ENCODE measurements at places on chromosomes 3 and 15.

GRCh38 chr3:152260529-152260928 lies 8.2 kb upstream of the MBNL1 start:
- DNase-seq, result no peak

DNA sequence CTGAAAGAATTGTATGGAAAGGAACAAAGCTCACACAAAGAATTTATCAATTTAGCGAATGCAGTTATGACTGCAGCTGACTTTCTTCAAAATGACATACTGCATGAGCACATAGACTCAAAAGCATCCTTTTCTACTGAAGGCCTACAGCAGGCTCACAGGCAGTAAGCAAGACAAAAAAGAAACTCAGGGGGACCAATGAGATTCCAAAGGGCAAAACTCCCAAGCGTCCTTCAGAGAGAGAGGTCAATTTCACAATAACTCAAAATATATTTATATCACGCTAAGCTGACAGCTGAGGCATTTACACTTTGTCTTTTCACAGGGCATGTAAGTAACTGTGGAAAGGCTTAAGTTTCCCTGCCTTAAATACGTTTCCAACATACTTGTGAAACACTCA lies 427.9 kb upstream of the RASGRP1 start:
- no peak for DNase-seq

DNA sequence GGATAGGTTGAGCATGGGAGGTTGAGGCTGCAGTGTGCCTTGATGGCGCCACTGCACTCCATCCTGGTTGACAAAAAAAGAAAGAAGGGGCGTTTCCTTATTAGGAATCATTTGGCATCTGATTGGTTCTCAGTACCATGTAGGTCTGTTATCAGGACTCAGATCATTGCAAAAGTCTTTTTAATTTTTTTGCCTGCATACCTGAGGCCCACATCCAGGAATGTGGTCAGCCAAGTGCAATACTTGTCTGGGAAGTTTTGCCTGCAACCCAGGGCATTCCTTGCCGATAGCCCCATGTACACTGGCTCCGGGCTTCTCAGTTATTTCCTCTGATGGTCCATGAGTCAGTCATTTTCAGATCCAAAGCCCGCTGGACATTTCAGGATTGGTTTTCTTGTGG lies 50.1 kb upstream of the CRTC3 start:
- no peak for DNase-seq

- no peak for DNase-seq
These were observed 62.1 kb upstream of the NR2C2 start for GRCh38 chr3:14885307-14885706.

GRCh38 chr3:157131861-157132260 lies 28.1 kb downstream of the CCNL1 start:
- DNase-seq, result no peak

DNA sequence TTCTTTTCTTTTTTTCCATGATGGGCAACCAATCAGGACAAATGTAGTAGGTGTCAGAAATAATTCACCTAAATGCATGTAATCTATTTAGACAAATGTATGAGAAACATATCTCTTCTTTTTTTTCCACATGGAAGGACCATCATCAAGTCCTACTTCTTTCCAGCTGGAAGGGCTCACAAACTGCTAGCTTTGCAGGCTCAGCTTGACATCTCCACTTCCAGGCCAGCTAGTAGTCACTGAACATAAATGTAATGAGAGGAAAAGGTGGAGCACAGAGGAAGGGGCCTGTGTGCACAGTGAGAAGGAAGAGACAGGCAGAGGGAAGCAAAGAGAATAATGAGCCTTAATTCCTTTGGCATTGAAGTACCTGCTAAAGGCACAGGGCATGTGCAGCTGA lies 504.9 kb downstream of the MCTP2 start:
- no peak for DNase-seq

DNA sequence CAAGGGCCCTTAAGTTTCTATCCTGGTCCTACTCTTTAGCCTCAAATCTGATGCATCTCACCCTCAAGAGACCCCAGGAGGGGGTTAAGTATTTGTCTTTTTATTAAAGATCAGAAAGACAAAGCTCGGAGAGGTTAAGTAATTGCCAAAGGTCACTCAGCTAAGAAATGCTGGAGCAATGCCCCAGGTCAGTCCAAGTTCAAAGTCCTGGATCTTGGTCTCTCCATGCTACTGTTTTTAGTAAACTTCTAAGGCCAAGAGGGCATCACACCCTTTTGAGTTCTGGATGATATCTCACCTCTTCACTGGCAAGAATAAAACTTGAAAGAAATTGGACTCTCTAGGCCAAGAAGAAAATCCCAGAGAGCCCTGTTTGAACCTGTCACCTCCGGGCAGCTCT lies 488.6 kb downstream of the MAGI1 start:
- no peak for DNase-seq

GRCh38 chr3:57110798-57111197 lies 50.3 kb downstream of the SPATA12 start:
- DNase-seq, result no peak

- DNase-seq, result peak; percentile 4
These were observed 359 bp downstream of the ARIH1 start for GRCh38 chr15:72474466-72474911.

- no peak for DNase-seq
These were observed 1.3 kb upstream of the ABCF3 start for GRCh38 chr3:184184546-184185230.

GRCh38 chr15:58929891-58930416 lies 3.5 kb downstream of the SLTM start:
- DNase-seq, result no peak

DNA sequence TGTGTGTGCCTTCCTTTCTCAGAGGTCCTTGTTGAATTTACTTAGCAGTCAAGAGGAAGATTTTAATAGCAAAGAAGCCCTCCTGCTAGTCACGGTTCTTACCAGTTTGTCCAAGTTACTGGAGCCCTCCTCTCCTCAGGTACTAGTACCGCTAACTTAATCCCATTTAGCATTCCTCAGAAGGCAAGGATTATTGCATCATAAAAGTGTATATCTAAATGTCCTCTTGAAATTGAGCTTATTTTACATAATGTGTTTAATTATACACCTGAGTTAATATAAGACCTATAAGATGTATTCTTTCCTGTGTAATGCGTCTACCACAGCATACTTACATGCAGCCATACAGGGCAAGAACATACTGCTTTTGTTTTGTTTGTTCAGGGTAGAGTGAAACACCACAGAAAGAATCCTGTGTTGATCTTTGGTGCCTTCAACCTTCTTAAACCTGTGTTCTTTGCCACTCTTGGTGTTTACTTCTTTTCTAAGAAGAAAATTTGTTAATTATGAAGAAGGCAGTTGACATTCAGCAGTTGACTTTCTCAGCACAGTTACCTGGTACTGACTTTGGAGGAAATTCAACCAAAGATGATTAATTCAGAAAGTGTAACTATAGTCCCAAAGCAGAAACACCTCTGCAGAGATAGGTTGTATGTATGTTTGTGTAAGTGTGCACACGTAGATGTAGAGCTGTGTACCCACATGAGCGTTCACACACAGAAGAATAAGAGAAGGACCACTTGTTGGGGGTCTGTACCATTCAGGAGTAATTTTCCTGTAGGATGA lies 33.1 kb downstream of the POLG start:
- DNase-seq, result no peak

GRCh38 chr15:40055576-40056293 lies 16.8 kb upstream of the SRP14 start:
- no peak for DNase-seq

DNA sequence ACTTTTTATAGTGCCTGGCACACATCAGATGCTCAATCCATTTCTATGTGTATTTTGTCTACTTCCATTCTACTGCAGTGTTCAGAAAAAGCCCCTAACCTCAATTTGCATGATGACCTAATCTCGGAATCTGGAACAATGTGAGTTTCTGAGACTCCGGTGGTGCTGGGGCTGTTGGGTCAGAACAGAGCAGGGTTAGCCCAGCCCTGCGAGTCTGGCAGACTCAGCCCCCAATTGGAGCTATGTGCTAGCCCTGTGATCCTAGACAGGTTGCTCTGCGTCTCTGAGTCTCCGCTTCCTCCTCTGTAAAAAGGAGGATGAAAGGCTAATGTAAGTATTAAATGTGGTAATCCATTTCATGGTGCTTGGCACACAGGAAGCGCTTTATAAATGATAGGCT lies 95.0 kb upstream of the ICE2 start:
- DNase-seq, result no peak

DNA sequence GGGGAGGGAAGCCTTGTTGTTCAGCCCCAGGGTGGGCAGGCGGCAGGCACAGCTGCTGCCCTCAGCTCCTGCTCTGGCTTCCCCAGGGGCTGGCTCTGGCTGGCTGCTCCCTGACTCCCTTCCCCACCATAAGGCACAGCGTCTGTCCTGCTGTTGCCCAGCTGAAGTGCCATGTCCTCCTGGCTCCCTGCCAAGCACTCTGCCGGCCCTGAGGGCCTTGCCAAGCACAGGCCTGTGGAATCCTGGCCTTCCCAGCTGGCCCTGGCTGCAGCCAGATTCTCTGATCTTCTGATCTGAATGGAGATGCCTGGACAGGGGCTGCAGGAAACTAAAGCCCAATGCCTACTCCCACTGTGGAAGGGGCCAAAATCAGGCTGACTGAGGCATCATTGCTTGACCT lies 1.1 kb downstream of the IQCF6 start:
- no peak for DNase-seq

DNA sequence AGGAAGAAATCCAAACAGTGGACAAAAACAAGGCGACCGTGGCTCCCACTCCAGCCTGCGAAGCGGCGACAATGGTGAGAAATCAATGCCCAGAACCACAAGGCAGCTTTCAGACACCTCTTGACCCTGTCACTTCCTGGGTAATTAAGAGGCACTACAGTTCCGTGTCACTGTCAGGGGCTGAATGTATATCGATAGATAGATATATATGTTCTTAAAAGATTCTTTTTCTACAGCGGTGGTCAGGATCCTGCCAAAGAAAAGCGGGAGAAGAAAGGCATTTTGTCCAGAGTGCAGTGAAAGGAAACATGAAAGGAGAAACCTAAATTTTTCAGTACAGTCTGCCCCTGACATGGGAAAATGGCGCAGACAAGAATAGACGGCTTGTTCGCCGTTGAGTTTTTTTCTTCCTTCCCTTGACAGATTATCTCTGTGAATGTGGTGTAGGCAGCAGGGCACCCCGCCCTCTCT lies 56.2 kb upstream of the HES1 start:
- no peak for DNase-seq

GRCh38 chr15:89429023-89429422 lies 67.4 kb downstream of the RHCG start:
- DNase-seq, result no peak

- DNase-seq, result no peak
These were observed 1.6 kb downstream of the SHF start for GRCh38 chr15:45185903-45186770.

GRCh38 chr3:174541708-174542315 lies 317.3 kb upstream of the NAALADL2 start:
- DNase-seq, result no peak

DNA sequence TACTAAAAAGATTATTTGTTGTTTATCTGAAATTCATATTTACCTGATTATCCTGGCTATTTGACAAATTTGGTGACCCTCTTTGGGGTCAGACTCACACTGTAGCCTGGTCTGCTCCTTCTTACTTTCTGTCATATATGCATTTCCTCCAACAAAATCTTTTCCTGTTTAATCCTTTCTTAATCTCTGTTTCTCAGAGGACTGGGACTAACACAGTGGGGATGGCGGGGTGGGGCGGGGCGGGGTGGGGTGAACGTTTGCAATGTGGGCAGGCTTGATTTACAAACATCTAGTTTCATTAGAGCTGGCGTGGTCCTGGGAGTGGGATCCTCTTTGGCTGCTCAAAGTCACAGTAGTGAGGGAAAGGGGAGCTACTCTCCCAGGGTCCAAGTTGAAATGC lies 35.3 kb upstream of the CDCP1 start:
- DNase-seq, result no peak

DNA sequence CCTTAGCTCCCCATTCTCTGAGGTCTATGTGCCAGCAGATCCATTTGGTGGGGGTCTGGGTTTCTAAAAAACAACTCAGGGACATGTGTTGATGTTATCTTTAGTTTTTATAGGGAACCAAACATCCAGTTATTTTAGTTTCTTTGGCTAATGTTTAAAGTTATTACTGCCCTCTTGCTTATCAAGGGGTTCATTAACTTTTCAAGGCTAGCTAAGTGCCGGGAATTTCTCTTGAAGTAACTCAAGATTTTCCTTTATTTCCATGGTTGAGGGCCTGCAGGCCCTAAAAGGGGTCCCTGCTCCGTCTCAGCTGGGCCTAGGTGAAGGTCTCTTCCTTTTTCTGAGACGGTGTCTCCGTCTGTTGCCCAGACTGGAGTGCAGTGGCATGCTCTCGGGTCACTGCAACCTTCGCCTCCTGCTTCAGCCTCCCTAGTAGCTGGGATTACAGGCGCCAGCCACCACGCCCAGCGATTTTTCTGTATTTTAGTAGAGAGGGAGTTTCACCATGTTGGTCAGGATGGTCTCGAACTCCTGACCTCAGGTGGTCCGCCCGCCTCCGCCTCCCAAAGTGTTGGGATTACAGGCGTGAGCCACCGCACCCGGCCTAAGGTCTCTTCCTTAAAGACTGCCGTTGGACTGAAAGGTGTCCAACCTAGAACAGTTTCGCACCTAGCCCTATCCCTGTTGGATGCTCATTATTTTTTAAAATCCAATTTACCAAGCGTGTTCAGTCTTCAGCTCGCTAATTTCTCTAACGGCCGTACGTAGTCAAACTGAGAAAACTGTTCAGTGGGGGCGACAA lies 1.3 kb upstream of the OXSR1 start:
- no peak for DNase-seq

GRCh38 chr3:10363935-10364334 lies 43.0 kb upstream of the SEC13 start:
- DNase-seq, result no peak

DNA sequence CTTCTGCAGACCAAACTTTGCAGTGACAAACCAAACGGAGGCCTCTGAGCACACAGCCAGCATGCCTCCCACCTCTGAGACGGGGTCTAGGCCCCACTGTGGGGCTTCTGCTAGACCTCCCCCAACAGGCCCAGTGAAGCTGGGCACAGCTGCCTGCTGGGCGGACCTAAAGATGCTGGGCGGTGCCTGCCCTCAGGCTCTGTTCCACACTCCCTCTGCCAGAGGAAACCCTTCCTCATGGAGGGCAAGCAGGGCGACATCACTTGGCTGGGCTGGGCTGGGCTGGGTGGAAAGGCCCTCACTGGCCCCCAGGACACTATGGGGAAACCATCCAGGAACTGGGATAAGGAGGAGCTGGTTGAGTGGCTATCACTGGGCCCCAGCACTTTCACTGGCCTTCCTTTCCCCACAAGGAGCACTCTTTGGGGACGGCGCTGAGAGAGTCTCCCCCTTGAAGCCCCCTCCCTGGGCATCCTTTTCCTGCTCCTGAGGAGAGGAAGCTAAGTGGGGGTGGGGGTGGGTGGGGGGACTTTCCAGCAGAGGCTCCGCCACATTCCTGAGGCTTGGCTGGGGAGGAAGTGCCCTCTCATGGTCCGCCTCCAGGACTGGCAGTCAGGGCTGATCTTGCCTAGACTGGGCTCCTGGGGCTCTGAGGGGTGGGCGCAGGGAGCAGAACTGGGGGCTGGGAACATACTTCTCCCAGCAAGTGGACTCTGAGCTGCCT lies 98.1 kb upstream of the HACD2 start:
- no peak for DNase-seq

DNA sequence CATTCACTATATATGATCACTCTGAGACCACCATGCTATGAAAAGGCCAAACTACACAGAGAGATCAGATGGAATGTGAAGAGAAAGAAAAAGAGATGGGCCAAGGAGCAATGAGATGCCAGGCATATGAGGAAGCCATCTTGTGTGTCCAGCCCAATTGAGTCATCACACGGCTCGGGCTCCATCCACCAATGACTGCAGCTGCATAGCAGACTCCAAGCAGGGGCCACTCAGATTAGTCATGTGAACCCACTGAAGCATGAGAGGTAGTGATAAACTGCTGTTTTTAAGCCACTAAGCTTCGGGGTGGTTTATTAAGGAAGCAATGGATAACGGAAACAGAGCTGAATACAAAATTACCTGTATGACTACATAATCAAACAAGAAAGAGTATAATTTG lies 185.9 kb downstream of the SUCLG2 start:
- DNase-seq, result no peak
